Brain (organoid and tissue), 16 donors: ENCODE measurements at places on chromosomes 2 and 18. TPM values are rescaled to one million over a fixed set of nuclear protein-coding genes. Genes with fewer than 3 reads are reported as not detected.

LBX2 gene
- polyA plus RNA-seq: 2.5 TPM

PROM2 gene
- polyA plus RNA-seq: 1.7 TPM

ARHGEF4 gene
- 47.6 TPM for polyA plus RNA-seq

APOB gene
- 0.07 TPM for polyA plus RNA-seq

TANC1 gene
- polyA plus RNA-seq: 3.3 TPM

ITGA4 gene
- polyA plus RNA-seq: 1.3 TPM

CNGA3 gene
- polyA plus RNA-seq: 10.8 TPM

EGR4 gene
- polyA plus RNA-seq: 0.83 TPM

TMEM247 gene
- polyA plus RNA-seq: not detected

MDH1B gene
- 3.3 TPM for polyA plus RNA-seq

KCNE4 gene
- polyA plus RNA-seq: 3.6 TPM

CFC1 gene
- polyA plus RNA-seq: 3.1 TPM

NPHP1 gene
- 3.6 TPM for polyA plus RNA-seq

HTR2B gene
- polyA plus RNA-seq: not detected

SERPINB2 gene
- polyA plus RNA-seq: not detected

STON1 gene
- 0.95 TPM for polyA plus RNA-seq

- DNase-seq: peak; percentile 74
Observed at GRCh38 chr18:60873708-60874107, 459.5 kb upstream of the CDH20 start.

DNA sequence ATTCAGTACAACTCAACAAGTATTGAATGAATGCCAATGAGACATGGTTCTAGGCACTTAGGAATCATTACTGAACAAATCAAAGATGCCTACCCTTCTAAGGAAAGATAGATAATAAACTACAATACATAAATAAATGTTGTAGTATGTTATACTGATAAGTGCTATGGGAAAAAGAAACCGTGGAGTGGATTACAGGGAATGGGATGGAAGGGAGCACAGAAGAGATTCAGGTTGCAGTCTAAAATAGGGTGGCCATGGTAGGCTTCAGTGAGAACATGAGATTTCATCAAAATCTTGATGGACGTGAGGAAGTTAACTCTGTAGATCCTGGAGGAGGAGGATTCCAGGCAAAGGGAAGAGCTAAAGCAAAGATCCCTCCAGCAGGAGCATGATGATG, 17.9 kb upstream of the CREB1 start:
- DNase-seq: no peak

GRCh38 chr2:69608109-69608508, 35.4 kb downstream of the AAK1 start:
- DNase-seq: no peak

DNA sequence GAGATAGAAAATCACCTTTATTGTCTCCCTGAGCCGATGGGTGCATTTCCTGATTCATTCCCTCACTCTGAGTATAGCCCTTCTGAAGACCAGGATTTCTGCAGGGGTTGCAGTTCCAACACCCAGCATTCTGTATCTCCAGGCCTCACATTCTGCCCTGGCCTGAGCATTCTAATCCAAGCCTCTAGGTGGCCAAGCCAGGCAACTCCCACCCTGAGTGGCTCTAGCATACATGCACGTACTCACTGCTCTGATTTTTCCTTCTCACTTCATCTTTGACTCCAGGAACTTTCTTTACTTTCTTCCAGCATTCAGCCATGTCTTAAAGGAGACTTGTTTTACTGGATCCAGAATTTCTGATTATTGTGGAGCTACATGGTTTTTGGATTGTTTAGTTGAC, 100.7 kb upstream of the STK39 start:
- no peak for DNase-seq

DNA sequence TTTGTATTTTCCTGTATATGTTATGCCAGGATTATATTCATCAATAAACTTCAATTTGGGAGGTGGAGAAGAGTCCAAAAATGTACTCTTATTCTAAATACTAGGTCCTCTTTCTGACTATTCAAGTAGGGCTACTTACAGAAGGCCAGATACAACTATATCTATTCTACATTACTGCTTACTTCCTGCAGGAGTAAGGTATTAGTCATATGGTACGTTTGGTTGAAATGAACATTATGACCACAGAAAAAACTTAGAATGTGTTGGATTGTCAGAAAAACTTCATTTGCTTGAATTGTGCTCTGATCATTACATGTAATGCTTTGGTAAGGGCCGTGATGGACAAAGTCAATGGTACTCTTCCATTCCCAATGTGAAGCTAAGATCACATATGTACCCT, 35.0 kb downstream of the STAT4 start:
- no peak for DNase-seq

- no peak for DNase-seq
Observed at GRCh38 chr18:36427369-36427768, 129.9 kb downstream of the FHOD3 start.

DNA sequence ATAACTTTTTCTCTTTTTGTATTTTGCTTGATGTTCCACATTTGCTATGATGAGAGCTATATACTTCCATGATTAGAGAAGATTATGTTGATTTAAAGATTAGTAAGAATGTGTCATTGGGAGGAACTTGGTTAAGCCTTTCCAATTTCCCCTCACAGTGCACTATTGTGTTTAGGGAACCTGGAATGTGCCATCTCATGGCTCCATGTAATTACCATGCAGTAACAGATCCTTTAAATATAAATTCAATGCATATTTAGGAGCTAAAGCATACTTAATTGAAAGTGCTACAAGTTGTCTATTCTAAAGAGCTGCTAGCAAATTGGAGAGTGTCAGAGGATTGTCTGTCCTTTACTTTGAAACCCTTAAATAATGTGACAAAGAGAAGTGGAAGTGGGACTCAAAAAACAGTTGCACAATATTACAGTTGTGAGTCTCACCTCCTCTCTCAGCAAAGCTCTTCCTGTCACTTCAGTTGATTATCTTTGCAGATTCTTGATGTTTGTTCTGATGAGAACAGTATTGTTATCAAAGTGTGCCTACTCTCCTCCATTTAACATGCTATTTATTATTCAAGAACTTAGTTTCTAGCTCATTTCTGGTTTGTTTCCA, 1162.7 kb upstream of the ZEB2 start:
- DNase-seq: no peak

DNA sequence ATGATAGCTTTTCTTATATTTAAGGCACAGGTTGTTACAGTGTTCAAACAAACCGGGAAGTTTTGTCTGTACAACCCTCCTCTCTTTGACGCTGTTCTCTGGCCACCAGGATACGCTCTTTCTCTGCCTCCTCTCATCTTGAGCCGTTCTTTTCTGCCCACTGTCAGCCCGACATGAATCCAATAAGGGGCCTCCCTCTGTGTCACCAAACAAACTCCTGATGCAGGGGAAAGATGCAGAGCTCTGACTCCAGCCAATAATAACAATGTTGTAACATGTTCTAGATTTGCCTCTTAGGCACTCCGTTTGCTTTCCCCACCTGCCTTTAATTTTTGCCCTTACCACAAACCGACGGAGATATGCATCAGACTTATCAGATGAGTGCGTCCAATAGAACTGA, 449.3 kb downstream of the SLC4A3 start:
- no peak for DNase-seq

DNA sequence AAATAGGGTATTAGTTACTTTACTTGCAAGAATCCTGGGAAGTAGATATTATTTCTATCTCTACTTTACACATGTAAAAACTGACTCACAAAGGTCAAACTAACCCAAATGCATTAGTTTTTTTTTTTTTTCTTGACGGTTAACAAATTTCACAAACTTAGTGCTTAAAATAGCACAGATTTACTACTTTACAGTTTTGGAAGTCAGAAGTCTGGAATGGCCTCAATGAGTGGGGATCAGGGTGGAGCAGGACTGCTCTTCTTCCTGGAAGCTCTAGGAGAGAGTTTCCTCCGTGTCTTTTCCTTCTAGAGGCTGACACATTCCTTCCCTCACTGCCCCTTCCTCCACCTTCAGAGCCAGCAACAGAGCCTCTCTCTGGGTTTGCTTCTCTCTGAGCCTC, 117.2 kb downstream of the COL6A3 start:
- DNase-seq: no peak

GRCh38 chr2:109438773-109439389, 174.9 kb downstream of the SEPTIN10 start:
- peak; percentile 90 for DNase-seq

GRCh38 chr18:31738460-31739407, 21.9 kb downstream of the SLC25A52 start:
- no peak for DNase-seq

DNA sequence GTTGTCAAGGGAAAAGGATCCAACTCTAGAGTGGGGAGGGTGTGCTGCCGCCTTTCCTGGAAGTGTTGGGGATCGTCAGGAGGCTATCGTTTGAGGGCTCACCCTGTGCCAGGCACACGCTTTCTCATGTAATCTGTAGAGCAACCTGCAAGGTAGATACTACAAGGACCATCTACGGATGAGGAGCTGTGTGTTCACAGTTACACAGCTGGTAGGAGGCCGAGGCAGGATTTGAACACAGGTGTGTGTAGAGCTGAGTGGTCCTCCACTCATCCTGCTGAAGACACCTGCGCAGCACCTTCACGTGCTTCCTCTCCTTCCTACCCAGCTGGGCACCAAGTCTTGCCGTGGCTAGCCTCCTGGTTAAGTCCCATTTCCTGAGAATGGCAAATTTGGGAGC, 68.3 kb downstream of the MARCO start:
- DNase-seq: no peak

DNA sequence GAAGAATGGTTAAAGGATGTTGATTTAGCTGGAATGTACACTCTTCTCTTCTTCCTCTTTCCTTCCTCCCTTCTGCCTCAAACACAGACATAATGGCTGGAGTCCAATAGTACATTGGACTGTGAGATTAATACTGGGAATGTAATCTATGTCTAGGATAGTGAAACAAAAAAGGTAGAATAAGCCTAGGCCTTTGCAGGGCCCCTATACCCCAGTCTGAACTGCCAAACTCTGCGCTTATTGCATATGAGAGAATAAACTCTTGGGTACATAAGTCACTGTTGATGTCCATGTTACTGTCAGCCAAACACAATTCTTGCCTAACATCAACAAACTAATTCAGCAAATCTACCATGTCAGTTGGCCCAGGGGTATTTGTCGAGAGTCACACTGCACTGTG, 29.7 kb upstream of the CCDC150 start:
- DNase-seq: no peak

DNA sequence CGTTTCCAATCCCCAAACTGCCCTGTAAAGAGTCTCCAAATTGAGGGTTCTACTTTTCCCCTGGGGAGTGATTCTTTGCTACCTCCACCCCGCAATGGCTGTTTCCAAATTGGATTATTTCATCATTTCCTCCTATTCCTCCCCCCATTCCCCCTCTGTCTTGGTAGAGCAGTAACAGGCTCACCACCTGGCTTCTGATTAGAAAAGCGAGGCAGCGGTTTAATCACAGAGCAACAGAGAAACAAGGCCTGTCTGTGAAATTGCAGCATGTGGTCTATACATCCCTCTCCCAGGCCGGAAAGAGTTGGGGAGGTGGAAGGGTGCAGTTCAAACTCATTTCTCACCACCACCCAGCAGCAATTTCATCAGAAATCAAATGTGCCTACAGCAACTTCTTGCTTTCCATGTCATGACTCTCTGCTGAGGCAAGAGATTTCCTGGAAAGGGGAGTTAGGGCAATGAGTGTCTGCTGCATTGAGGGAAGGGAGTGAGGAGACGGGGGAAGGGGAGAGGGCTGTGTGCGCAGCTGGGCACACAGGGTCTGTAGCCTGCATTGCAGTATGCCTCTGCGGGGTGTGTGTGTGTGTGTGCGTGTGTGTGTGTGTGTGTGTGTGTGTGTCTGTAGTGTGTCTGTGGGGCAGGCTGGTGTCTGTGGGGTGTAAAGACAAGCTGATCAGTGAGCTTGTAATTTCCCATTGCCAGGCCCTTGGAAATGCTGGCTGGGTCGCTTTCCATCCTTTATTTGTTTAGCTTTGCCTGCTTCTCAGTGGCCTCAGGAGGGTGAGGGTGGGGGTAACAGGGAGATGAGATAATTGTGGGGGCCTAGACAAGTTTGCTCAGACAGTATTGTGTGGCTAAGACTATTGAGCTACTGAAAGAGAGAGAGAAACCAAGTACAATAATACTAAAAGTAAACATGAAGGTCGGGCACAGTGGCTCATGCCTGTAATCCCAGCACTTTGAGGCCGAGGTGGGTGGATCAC, 13.5 kb upstream of the IGFBP2 start:
- peak; percentile 52 for DNase-seq

DNA sequence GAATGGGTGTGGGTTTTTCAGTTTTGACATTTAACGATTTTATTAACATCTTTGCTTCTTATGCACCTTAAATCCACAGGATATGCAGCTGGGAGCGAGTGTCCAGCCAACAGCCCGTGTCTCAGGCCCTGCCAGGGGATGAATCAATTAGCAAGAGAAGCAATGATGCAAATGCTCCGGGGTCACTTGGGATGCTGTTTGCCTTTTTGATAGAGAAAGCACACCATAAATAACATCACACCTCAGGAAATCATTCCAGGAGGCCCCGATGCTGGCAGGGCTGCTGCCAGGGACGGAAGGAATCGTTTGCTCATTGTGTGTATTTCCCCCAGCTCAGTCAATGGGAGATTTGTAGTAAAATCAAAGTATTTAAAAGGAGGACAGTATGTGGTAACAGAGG, 394.0 kb upstream of the HNRNPA3 start:
- no peak for DNase-seq

- no peak for DNase-seq
Observed at GRCh38 chr18:34938090-34938489, 103.1 kb upstream of the MAPRE2 start.

DNA sequence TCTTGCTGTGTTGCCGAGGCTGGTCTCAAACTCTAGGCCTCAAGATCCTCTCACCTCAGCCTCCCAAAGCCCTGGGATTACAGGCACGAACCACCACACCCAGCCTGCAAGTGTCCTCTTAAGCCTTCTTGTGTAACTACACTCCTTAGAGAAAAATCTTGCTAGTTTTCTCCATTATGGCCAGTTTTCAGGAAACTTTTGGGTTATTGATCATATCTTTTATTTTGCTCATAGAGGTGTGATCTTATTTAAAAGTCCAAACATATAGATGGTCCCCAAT, 2.4 kb downstream of the SOCS6 start:
- no peak for DNase-seq

- DNase-seq: no peak
Observed at GRCh38 chr2:237075749-237076599, 9.7 kb upstream of the COPS8 start.

DNA sequence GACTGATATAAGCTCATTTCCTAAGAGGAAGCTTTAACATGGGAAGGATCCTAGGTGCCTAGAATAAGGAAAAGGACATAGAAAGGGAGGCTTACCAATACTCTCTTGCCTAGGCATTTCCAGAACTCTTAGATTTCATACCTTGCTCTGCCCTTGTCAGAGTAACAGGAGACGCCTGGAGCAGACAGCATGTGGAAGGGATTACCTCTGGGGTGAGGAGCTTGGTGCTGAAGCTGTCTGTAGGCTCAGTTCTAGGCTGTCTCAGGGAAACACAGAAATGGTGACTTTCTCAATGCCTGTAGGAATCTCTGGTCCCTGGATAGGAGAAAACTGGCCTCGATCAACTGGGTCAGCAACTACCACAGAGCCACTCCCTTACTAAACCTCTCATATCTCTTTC, 150.0 kb downstream of the SLC4A3 start:
- DNase-seq: no peak

DNA sequence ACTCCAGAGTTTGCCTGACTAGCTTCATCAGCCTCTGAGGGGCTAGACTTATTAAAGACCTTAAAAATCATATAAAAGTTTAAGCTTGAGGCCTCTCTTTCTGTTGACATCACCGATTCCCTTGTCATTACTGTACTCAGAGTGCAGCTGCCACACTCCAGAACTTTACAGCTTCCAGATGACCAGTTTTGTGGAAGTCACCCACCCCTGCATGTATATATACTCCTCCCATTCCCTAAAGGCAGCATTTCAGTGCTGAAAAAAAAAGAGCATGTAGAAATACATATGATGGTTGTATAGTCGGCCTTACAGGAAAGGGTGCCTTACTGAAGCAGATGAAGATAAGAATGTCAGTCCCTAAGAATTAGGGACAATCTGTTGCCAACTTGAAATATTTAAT, 117.3 kb downstream of the FEZ2 start:
- DNase-seq: no peak
